Sciatic nerve (tissue), 2 donors: ENCODE measurements at places on chromosomes 11 and 22.

GRCh38 chr22:31929167-31929930, 15.0 kb upstream of the YWHAH start:
- DNase-seq = no peak

DNA sequence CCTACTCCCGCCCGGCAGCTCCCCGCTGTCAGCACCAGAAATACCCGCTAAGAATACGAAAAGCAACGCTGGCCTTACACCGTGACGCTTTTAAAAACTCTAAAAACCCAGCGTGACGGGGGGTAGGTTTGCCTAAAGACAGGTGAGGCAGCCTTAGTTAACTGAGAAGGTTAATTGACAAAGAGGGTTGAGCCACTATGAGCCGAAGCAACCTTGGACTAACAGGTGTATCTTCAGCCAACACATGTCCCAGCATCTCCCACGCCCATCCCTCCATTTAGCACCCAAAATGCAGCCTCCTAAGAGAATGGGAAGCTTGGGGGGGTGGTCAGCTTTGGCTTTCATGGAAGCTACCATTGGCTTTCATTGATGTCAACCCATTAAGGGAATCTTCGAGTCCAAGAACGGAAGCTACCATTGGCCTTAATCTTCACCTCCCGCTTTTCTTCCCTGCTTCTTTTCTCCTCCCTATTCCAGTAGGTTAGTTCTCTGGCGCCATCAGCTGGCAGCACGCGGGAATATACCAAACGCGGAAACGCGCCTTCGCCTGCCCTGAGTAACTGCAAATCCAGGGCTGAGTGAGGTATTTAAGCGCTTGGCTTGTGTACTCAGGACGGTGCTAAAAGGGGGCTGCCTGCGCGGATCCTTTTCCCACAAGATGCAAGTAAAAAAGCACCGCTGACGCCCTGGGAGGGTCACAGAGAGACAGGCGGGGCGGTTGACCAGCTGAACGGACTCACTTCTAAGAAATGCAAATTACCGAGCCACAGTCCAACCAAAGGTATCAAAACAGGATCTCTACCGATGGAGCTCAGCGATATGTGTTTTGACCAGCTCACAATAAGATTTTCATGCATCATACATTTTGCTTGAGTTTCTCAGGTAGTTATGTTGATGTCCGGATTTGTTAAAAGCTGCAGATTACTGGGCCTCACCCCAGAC, 38.5 kb upstream of the GLYATL1 start:
- DNase-seq = peak; percentile 84

- DNase-seq = no peak
These were observed 79.9 kb upstream of the VPREB1 start for GRCh38 chr22:22164541-22165272.

- no peak for DNase-seq
These were observed 83.2 kb upstream of the POU2AF2 start for GRCh38 chr11:111162305-111162704.

DNA sequence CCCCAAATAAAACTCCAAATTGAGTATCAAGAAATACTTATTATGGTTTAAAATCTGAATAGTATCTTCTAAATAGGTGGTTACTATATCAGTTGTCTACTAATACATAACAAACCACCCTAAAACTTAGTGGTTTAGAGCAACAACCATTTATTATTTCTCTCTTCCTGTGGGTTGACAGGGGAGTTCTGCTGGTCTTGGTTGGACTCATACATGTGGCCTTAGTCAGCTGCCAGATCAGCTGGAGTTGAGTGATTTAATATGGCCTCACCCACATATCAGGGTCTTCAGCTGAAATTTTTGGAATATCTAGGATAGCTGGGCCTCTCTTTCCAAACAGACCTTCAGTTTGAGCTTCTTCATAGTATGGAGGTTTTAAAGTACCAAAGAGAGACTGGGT, 34.5 kb downstream of the C11orf65 start:
- no peak for DNase-seq

GRCh38 chr11:36454941-36455631, 55.0 kb downstream of the TRAF6 start:
- no peak for DNase-seq

GRCh38 chr22:27571463-27572277, 229.9 kb downstream of the MN1 start:
- DNase-seq = no peak

- DNase-seq = no peak
These were observed 59.6 kb downstream of the MAPK1 start for GRCh38 chr22:21807544-21808529.

- DNase-seq = no peak
These were observed 55.4 kb downstream of the MED15 start for GRCh38 chr22:20562607-20563465.

GRCh38 chr22:29450222-29450621, 11.8 kb downstream of the RFPL1 start:
- no peak for DNase-seq

GRCh38 chr11:89667001-89667400, 43.1 kb upstream of the TRIM77 start:
- DNase-seq = no peak

DNA sequence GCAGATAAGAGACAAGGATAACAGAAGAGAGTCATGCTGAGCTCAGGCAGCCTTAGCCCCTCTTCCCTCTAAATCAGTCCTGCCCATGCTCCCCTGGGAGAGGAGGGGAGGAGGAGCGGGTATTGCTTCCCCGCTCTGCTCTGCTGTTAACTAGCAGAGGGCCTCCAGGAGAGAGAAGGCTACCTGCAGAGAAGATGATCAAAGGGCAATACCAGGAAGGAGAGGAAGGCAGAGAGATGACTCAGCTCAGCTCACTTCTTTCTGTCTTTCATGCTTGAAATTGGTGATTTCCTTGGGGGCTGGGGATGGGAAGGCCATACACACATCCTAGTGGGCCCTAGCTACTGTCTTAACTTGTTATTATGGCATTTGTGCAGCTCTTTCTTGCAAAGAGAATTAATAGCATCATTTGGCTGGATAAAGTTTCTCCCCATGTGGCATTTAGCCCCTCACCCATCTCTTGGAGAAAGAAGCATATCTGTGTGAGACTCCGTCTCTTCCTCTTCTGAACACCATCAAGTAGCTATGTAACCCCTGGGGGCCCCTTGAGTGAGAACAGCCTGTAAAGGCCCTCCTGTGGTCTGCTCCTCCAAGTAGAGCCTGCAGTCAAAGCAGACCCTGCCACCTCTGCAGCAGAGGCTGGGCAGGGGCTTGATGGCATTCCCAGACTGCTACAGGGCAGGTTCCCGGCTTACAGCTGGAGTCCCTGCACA, 33.4 kb upstream of the AMOTL1 start:
- no peak for DNase-seq

DNA sequence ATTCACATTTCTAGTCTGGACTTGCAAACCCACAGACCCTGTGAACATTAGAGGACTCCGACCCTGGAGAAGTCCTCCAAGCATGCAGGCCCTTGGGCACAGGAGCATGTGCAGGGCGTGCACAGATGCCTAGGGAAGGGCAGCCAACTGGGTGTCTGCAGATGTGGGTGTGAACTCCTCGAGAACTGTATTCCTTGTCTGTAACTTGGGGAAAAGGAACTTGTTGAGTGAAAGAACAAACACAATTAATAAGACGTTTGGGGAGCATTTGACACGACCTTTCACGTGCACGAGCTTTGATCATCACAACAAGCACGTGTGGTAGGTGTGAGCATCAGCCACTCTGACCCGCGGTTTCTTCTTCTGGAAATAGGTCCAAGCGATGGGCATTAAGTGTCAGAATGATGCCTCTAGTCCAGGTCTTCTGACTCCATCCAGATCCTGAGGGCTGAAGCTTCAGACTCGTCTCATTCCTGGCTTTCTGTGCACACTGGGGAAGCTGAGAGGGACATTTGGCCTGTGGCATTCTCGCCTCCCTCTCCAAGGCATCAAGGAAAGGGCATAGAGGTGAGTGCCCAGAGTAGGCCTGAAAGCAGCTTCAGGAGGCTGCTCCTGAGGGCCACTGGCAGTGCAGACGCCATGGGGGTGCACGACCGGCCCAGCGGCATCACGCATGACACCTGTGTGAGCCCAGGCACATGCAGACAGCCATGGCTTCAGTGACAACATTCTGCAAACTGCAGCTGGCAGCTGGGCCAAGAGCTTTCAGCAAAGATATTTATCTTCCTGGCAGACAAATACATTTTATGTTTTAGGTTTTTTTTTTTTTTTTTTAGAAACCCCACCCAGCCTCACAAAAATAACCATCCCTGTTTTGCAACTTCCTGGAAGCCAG, 32.5 kb downstream of the ALX4 start:
- peak; percentile 28 for DNase-seq

GRCh38 chr11:6371825-6372224, 18.4 kb upstream of the SMPD1 start:
- DNase-seq = no peak

- DNase-seq = no peak
These were observed 55.7 kb downstream of the RAB38 start for GRCh38 chr11:88119561-88119960.

GRCh38 chr11:66969584-66970225, 5.4 kb upstream of the C11orf86 start:
- DNase-seq = no peak

DNA sequence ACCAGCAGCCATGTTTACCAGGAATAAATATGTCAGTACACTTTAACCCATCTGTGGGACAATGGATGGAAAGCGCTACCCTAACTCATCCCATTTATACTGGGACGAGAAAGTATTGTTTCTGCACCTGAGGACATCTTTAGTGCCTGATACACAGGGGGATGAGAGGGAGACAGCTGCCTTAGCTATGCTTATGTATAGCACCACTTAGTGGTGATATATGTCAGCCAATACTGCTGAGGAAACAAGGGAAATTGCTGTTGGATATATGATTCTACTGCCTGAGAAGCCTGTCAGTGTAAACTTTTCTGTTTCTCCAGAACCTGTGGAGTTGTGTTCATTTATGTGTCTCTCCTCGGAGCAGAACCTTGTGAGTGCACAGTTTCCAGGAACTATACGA, 13.3 kb upstream of the CEP295 start:
- DNase-seq = no peak

- DNase-seq = no peak
These were observed 16.0 kb downstream of the ZMAT5 start for GRCh38 chr22:29750559-29751538.
